Substantia nigra (tissue), 51 donors: ENCODE measurements at places on chromosomes 5 and 9.

DNA sequence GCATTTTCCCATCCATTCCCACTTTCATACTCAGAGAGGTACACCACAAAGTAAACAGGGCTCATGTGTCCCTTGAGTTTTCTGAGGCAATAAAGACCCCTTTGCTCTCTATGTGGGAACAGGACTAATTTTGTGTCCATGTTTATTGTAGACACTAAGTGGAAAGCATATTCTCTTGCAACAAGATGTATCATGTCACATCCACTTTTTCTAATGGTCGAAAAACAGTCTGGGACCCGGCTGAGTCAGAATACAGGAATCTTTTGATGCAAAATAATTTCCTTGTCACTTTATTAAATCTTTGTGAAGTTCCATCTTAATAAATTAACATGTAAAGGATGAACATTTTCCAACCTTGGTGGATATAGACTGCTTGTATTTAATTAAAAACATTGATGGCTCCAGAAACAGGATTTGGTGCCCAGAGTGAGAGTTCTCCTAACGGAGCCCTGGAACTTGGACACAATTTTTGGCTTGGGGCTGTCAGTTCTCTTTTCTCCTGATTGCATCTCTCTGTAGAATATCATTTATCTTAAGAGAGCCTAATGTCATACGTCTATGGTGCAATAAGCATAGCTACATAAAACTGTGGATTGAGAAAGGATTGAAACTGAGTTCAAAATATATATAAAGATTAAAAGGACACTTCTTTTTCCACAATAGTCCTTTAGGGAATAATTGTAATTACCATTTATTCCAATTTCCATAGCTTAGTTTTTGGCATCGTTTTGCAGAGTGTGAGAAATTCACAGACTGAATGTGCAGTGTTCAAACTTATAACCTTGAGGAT, 1116.7 kb upstream of the SEMA6A start:
- DNase-seq: no peak

GRCh38 chr9:79140751-79141150, 431.0 kb upstream of the TLE4 start:
- DNase-seq: no peak

DNA sequence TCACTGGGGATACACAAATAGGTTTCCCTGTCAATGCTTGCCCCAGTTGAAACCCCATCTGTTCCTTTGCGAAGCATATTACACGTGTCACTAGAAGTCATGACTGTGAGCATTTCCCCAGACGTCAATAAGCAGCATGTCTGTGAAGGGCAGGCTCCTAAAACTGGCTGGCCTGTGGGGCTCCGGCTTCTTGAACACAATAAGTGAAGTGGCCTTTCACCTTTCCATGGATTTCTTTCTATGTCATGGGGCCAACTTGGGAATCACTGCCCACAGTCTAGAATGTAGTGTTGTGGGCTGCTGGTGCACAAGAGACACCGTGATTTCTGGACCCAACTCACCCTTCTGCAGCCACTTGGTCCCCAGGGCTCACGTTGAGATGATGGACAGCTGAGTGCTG, 60.4 kb upstream of the CTSL start:
- no peak for DNase-seq

- DNase-seq: no peak
These were observed 963 bp upstream of the HTR1A start for GRCh38 chr5:63963080-63963735.

- DNase-seq: peak; percentile 57
These were observed 63.9 kb downstream of the SERINC5 start for GRCh38 chr5:80191991-80192398.

GRCh38 chr9:121976751-121977150, 116.4 kb downstream of the TTLL11 start:
- no peak for DNase-seq

DNA sequence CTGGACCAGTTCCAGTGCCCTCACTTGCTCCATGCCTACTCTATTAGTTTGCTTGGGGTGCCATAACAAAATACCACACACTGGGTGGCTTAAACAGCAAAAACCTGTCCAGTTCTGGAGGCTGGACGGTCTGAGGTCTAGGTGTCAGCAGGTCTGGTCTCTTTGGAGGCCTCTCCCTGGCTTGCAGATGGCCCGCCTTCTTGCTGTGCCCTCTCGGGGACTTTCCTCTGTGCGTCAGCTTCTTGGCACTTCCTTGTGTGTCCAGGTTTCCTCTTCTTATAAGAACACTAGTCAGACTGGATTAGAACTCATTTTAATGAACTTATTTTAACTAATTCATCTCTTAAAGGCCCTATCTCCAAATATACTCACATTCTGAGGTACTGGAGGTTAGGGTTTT, 97.2 kb downstream of the CARTPT start:
- DNase-seq: no peak

DNA sequence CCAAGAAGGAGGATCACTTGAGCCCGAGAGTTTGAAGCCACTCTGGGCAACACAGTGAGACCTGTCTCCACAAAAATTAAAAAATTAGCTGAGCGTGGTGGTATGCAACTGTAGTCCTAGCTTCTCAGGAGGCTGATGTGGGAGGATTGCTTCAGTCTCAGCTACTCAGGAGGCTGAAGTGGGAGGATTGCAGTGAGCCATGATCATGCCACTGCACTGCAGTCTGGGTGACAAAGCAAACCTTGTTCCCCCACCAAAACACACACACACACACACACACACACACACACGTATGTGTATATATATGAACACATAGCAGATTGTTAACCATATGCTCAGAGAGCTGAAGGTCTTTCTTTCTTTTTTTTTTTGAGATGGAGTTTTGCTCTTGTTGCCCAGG, 157.5 kb upstream of the MAST4 start:
- no peak for DNase-seq

DNA sequence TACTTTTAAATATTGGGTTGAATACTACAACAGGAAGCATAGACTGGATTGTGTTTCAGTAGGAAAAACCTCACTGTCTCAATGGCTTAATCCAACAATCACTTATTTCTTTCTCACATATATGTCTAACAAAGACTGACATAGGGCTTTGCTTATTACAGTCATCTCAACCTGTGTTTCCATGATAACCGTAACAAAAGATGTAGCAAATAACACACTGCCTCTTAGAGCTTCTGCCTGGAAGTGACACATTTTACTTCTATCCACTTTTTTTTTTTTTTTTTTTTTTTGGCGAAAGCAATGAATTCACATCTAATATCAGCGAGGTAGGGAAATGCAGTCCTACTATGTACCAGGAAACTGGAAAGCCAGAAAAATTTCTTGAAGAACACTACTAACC, 204.9 kb upstream of the CDKN2B start:
- no peak for DNase-seq

GRCh38 chr9:2727966-2728613, 10.8 kb downstream of the KCNV2 start:
- no peak for DNase-seq

DNA sequence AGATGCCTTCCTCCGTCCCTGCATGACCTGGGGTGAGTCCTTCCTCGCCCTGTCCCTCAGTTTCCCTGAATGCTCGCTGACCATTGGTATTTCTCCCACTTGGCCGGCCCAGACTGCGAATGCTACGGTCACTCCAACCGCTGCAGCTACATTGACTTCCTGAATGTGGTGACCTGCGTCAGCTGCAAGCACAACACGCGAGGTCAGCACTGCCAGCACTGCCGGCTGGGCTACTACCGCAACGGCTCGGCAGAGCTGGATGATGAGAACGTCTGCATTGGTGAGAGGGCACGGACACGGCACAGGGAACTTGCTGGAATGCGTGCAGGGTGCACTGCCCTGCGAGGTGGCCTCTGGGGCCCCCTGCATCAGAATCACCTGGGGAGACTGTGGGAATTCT, 77.1 kb downstream of the NTNG2 start:
- no peak for DNase-seq

DNA sequence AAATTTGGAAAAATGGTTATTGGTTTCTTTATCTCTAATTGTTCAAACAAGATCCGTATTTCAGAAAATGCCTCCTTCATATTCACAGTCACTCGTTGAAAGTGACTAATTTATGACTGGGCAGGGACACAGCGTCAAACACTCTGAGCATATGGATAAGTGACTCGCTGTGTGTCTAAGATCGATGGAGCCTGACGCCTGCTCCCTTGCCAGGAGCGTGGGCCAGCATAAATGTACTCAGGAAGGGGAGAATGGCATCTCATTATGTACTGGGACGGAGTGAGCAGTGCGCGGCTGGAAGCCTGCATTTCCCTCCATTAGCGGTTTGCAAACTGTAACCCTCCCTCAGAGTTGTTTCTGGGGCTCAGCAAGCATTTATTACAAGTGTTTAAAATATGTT, 79.8 kb upstream of the CAST start:
- no peak for DNase-seq

- no peak for DNase-seq
These were observed 344.8 kb downstream of the ARRDC3 start for GRCh38 chr5:91038180-91038808.

DNA sequence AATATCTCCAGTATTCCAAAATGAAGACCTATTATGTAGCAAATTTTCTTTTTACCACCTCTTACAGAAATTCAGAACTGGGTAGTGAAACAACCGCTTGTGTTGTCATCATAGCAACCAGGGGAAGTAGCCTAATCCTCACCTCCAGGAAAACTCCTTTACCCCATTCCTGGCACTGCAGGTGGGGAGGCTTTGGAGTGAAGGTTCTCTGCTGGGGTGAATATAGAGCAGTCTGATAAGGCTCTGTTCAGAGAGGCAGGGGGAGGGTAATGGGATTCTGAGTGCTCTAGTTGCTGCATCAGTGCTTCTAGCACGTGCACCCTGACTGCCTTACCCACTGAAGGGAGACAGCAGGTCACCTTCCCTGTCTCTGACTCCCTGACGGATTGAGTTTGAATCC, 116.2 kb downstream of the MAN2A1 start:
- no peak for DNase-seq

DNA sequence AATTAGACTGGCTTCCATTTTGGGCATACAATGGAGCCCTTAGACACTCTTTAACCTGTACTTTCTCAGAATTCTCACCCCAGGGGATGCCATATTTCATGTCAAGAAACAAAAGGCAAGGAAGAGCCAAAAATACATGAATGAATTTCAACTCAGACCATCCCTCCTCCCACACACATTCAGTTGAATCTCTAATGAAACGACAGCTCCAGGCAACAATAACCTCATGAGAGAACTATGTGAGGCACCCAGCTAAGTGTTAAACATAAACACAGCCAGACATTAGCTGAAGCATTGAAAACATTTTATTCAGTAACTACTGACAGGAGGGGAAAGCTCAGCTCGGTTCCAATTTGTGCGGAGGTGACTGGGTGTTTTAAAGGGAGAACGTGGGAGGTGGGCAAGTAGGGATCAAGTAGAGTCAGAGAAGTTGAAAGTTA, 1359.1 kb upstream of the CDH9 start:
- DNase-seq: no peak

DNA sequence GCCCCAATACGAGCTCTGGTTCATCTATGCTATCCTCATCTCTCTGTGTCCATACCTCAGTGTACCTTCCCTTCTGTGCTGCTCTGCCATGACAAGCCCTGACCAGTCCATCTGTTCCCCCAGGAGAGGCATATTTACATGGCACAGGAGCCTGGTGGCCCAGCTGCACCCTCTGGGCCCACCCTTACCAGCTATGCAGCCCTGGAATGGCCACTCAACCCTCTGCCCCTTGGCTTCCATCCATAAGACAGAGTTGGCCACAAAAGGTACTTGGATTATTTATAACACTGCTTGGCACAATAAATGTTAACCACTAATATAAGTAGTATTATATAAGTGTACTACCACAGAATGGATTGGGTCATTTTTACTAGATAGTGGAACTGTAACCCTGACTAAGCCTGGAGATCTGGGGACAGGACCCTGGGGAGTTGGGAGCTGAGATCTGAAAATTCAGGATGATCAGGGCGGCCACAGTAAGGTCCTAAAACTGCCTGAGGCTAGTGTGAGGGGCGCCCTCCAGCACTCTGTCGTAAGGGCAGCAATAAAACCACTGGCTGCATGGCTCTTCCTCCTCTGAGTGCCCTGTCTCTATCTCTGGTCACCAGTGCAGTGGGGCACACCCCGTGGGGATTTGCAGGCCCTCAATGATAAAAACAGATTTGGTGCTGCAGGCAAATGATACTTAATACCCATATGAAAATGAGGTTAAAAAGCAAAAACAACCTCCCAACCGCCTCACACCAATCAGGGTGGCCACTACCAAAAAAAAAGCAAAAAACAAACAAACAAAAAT, 65.8 kb downstream of the SEMA4D start:
- no peak for DNase-seq

DNA sequence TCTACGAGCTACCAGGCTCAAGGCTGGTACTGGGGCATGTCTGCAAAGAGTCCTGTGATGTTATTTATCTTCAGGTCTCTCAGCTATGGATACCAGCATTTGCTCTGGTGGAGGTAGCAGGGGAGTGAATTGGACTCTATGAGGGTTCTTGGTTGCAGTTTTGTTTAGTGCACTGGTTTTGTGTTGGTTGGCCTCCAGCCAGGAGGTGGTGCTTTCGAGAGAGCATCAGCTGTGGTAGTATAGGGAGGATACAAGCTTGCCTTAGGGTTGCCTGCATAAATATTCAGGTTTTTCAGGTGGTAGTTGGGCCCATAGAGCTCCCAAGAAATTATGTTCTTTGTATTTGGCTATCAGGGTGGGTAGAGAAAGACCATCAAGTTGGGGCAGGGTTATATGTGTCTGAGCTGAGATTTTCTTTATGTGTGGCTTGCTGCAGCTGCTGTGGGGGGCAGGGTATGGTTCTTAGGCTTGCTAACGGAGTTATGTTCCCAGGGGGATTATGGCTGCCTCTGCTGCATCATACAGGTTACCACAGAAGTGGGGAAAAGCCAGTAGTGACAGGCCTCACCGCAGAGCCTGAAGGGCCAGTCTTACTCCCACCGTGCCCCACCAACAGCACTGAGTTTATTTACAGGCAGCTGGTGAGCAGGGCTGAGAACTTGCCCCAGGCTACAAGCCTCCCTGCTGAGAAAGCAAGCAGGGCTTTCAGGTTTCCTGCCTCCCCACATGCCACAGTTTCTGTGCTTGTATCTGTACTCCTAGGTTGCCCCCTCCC, 9.7 kb upstream of the RIOK2 start:
- DNase-seq: no peak

- DNase-seq: no peak
These were observed 37.5 kb upstream of the STRBP start for GRCh38 chr9:123305879-123306278.

GRCh38 chr9:95494022-95494415, 22.8 kb downstream of the PTCH1 start:
- peak; percentile 68 for DNase-seq

DNA sequence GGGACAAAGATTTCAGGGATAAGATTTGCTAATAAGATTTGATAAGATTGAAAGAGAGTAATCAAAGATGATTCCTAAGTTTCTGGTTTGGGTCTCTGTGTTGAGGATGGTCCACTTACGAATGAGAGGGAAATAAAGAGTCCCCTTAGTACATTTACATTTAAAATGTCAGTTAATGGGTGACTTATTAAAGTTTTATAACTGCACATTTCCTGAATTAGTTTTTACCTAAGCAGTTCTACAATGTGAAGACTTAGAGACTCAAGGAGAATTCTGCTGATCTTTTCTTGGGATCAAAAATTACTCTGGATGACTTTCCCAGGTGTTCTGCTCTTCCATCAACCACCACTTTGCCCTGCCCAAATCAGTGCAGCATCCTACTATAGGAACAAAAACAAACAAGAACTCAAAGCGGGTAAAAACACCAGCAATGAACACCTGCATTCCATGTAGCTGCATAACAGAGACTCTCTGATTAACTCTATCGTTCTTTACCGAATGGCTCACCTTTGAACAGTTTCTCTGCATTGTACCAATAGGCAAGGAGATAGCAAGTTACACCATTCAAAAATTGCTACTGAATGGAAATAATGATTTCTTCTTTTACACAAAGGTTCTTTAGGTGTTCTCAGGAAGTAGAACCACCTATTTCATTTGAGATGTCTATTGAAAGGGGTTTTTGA, 65.3 kb downstream of the PRLR start:
- DNase-seq: no peak
